ENCODE measurements at places on chromosomes 5 and 9. TPM values are rescaled to one million over a fixed set of nuclear protein-coding genes. Genes with fewer than 3 reads are reported as not detected.

Gene C6
- not detected for total RNA-seq

Gene HAVCR2
- 1.8 TPM for total RNA-seq

Gene MFAP3
- total RNA-seq = 17.7 TPM

Gene AK8
- total RNA-seq = not detected

Gene CCDC180
- 7.1 TPM for total RNA-seq

Gene FBP2
- total RNA-seq = not detected

Gene MUSK
- not detected for total RNA-seq

Gene ARL14EPL
- not detected for total RNA-seq

Gene RUSC2
- total RNA-seq = 1.6 TPM

Gene TNC
- 0.05 TPM for total RNA-seq

Gene DNAJC21
- 47.9 TPM for total RNA-seq

Gene SLC2A8
- total RNA-seq = 1.6 TPM

Gene DOCK8
- total RNA-seq = 123 TPM

Gene PAEP
- total RNA-seq = not detected

Gene TSSK1B
- not detected for total RNA-seq

Gene NOL8
- total RNA-seq = 55.9 TPM

Gene KIF4B
- not detected for total RNA-seq

Gene INPP5E
- 17.2 TPM for total RNA-seq

Gene SPATA31D4
- not detected for total RNA-seq

Gene FBXW11
- total RNA-seq = 20.9 TPM

Gene ESM1
- not detected for total RNA-seq

Gene NLN
- 1.4 TPM for total RNA-seq

Gene IL13
- total RNA-seq = not detected

Gene N4BP3
- total RNA-seq = 4.3 TPM

Gene OSMR
- not detected for total RNA-seq

Gene IRX2
- total RNA-seq = not detected

Gene SLC38A9
- 10.0 TPM for total RNA-seq

All from CD4-positive, alpha-beta T cell (primary cell).